ENCODE measurements at places on chromosomes 3 and 15.

DNA sequence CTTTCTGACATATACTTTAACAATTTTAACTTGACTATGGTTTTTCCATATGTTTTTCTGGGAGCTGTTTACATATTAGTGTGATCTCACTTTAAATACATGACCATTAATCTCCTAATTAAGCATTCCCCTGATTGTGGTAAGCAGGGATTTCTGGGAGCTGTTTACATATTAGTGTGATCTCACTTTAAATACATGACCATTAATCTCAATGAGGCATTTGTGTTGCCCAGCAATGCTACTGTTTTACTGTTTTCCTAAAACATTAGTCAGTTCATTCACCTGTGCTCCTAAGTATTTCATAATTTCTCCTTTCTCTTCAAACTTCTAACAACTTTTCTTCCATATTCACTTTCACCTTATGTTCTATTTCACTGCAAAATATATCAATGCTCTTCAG lies 3.6 kb upstream of the GRAMD1C start:
- no peak for DNase-seq

DNA sequence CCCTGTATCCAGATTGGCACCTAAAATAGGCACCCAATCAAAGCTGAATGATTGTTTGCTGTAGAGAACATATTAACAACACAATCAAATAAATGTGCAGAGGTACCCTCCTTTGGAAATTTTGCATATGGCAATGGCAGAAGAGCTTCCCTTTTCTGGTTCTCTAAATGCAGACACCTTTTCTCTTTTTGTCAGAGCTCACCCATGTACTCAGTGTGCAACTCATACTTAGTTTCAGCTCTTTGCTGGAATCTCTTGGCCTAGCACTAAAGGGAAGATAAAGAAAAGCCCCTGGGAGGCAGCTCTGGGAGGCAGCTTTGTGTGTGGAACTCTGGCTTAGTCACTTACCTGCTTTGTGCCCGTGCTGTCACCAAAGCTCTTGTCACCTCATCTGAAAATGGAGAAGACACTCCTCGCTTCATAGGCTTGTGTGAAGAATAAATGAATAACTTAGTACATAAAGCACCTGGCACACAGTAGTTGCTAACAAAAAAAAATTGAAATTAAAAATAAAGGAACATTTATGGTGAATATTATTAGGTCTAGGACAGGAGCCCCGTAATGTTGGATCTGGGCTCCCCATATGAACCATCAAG lies 28.8 kb downstream of the ST6GAL1 start:
- DNase-seq: no peak

GRCh38 chr3:127426444-127427153 lies 138.8 kb upstream of the PRR20G start:
- DNase-seq: no peak

GRCh38 chr3:188711881-188712247 lies 459.9 kb upstream of the TPRG1 start:
- DNase-seq: no peak

- no peak for DNase-seq
Observed at GRCh38 chr3:121155028-121155427, 247.0 kb downstream of the STXBP5L start.
